ENCODE measurements at places on chromosomes 3 and 15.
A peak's percentile ranks its signal among the peaks of the same experiment; 100 is the strongest.

- no peak for DNase-seq
Measured at GRCh38 chr15:60316961-60317360, 80.8 kb downstream of the ANXA2 start.

DNA sequence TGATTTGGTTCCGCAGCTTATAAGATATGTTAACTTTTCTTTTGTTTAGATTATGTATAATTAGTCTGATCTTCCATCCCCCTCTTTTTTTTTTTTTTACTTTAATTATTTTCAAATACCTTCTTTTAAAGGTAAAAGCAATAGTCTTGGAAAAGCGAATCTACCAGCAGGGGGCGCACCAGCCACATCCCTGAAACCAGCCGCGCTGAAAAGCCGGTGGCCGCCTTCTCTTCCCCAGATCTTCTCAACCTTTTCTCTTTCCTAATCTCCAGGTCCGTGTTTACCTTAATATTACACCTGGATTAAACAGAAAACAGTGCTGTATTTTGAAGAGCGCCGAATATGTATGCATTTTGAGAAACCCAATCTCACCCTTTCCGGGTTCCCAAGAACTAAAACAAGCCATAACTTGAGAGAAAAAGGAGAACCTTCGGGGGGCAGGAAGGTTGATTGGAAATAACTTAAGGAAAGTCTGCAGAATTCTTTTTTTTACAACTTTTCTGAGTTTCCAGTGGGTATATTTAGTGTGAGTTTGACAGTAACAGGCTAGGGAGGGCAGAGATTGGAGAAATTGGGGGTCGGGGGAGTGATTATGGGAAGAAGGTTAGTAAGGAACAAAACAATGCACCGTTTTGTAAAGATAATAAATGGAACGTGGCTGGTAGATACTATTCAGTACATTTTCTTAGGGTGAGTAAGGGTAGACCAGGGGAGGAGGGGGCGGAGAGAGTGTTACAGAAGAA lies 2.0 kb upstream of the SOX2 start:
- peak; percentile 57 for DNase-seq

DNA sequence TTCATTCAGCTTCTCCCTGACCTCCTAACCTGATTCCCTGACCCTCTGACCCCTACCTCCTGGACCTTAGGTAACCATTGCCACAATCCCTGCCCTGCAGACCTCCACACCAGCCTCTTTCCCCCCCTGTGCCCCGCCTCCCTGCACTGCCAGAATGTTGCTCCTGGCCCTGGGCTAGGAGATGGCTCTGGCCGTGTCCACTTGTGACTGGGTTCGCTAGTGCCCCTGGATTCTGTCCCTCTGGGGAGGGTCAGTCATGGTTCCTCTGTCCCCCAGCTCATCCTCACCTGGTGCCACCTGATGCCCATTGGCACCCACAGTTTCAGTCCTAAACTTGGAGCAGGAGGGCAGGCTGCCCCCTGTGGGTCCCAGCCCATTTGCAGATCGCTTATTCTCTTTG lies 56.2 kb upstream of the PRR23E start:
- no peak for DNase-seq

- no peak for DNase-seq
Measured at GRCh38 chr3:156522673-156523072, 32.2 kb downstream of the SSR3 start.

DNA sequence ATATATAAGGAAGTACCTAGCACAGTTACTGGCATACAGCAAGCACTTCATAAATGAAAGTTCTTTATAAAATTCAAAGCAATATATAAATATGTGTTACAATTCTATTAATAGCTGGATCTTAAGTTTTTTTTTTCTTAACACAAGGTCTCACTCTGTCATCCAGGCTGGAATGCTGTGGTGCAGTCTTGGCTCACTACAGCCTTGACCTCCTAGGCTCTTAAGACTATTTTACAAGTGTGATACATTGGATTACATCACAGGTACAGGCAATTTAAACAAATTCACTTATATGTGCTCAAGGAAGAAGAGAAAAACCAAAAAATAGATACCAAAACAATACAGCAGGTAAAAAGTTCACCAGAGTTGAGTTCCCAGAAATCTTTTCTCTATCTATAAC lies 60.6 kb downstream of the ZNF280D start:
- DNase-seq, result no peak

DNA sequence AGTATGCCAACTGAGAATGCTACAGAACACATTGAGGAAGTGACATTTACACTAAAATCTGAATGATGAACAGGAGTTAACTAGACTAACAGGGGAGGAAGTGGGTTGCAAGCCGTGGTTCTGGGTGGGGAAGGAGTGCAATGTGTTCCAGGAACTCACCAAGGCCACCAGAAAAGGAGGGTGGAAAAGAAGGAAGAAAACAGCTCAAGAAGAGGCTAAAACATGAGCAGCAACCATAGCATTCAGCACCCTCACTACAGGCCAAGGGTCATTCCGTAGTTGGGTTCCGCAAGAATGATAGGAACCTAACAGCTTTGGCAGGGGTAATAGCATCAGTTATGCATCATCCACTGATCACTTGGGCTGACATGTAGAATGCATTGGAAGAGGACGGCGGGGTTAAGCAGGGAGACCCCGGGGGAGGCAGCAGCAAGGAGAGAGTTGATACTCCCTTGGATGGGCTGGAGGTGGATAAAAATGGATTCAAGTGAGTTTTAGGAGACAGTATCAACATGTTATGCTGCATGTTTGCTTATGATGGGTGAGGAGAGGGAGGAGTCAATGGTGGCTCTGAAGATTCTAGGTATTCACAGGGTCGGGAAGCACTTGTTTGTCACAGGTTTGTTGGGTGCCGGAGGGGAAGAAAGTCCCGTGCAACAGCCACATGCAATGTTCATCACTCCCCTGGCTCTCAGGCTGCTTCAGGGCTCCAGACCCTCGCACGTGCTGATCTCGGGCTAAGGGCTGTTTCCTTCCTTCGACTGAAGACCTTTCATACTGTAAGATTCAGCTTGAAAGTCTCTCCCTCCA lies 53.2 kb downstream of the LIPC start:
- peak; percentile 35 for DNase-seq

DNA sequence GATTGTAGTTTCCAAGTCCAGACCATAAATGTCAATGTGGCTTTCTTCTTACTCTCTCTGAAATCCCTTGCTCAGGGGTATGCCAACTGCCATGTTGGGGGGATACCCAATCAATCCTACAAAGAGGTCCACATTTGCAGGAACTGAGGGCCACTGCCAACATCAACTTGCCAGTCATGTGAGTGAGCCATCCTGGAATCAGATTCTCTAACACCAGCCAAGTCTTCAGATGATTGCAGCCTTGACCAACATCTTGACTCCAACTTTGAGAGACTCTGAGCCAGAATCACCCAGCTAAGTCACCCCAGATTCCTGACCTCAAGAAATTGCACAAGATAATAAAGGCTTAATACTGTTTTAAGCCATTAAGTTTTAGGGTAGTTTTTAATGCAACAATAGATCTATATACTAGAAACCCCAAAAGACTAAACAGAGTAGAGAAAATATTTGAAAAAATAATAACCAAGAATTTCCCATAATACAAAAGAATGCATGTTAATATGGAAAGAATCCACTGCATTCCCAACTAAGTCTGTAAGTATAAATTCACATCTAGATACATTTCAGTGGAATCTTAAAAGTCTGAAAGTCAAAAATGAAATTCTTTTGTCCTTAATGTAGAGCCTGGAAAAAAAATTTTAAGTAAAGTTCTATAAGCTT lies 22.4 kb downstream of the ISG20 start:
- no peak for DNase-seq

DNA sequence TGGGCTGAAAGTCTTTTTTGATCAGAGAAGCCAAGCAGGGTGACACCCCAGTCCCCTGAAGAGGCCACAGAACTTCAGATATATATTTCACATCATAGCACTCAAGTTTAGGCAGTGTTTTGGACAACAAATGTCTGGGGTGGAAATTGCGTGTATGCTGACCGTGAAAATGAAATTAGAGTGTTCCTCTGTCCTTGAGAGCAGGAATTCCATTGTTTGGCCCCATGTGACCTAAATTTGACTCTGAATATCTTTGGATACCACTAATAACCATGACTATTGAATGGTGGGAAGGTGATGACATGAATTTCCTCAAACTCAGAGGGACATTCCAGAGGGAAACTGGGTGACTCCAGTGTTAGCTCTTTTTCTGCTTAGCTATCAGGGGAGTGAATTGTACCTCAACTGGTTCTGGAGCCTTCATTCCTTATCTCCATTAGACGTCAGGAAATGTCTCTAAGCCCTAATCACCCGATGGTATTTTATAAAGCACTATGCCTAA lies 263.5 kb upstream of the RASGRP1 start:
- DNase-seq, result no peak

DNA sequence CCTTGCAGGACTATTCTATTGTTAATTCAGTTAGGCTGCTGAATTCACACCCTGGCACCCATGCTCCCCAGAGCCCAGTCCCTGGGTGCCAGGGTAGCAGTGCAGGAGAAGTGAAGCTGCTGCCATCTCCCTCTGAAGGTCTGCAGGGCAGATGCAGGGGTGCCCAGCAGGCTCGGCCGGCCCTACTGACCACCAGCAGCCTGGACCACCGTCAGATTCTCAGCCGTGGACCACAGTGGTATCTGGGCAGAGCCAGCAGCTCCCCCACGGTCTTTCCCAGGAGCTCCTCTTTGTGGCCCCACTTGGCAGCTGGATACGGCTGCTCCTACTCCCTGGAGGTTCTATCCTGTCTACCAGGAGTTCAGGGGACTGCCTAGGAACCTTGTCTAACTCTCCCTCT lies 46.8 kb downstream of the ALDH1L1 start:
- DNase-seq, result no peak

DNA sequence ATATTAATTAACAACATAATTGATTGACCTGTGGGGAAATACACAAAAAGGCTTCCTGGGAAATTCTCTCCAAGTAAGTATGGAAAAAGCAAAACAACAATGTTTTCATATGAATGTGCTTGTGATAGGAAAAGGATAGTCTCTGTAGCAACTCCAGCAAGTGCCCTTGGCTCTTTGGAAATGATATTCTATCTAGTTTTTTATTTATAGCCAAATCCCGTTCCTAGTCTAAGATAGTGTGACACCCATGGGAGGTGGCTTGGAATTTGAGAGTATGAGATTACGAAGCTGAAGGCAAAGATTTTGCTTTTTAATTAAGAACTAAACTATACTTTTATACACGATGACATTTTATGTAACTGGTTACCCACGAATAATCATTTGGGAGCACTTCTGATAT lies 119.9 kb downstream of the PDZRN3 start:
- DNase-seq, result no peak

DNA sequence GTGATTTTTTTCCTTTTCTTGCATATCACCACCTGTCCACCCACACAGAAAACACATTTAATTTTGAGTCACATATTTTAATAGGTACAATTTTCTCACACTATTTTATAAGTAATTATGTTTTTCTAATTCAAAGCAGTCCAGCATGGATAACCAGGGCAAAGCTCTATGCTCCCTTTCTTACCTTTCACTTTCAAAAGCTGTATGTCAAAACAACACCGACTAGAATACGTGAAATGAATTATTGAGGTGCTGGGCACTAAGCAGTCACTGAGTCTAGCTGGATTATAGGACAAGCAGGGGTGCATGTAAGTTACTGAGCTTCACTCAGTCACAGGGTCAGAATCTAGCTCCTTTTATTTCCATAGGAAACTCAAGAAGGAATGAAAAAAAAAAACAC lies 60.6 kb downstream of the LSAMP start:
- DNase-seq, result no peak

DNA sequence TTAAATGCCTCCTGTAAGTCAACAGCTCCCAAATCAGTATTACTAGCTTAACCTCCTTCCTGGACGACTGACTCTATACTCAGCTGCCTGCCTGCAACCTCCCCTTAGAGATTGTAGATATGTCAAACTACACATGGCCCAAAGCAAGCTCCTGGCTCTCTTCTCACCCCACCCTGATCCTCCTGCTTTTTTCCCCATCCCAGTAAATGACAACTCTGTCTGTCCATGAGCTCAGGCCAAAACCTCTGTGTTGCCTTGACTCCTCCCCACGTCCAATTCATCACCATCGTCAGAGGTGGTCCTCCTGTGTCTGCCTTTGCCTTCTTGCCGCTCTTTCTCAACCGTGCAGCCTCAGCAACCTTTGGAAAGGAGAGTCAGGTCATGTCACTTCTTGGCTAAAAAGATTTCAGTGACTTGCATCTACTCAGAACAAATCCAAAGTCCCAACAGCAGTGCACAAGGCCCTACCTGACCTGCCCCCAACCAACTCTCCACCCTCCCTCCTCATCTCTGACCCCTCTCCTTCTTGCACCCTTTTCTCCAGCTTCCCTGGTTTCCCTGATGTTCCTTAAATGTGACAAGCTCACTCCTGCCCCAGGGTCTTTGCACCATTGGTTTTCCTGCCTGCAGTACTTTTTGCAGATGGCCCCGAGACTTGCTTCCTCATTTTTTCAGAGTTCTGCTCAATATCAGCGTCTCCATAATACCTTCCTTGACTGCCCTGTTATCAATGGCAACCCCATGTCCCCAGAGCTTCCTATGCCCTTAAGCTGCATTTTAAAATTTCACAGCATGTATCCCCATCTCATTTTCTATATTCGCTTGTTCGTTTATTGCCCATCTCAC lies 52.8 kb downstream of the LSM3 start:
- DNase-seq, result no peak

DNA sequence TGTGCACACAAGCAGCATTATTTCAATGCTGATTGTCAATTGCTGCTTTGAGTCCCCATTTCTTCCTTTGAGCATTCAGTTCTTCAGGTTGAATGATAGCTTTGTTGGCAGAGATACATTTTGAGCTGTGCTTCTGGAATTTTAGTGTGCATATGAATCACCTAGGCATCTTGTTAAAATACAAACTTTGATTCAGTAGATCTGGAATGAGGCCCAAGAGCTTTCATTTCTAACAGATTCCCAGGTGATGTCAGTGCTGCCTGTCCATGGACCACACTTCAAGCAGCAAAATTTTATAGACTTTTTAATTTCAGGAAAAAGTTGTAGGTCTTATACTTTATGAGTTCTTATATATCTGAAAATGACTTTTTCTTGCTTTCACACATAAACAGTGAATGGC lies 131.1 kb downstream of the ADAMTSL3 start:
- no peak for DNase-seq

- no peak for DNase-seq
Measured at GRCh38 chr15:29141308-29142128, 128.1 kb downstream of the NSMCE3 start.

GRCh38 chr3:12629560-12629959 lies 34.4 kb downstream of the RAF1 start:
- no peak for DNase-seq

DNA sequence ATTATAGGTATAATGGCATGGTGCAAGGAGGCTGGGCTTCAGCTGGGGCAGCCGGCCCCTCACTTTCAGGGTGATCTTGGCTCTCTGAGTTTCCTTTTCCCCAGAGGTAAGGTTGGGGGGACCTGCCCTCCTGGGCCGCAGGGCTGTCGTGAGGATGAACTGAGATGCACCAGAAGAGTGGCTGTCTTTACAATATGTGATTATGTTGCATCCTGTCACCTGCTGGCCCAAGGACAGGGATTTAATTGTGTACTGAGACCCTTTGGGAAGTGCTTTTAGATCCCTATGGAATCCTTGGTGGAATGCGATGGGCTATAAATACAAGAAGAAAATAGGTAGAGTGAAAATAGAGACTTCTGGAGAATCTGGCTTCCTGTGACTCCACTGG lies 22.1 kb downstream of the ANAPC13 start:
- DNase-seq, result no peak

Measured in NK-92 treated with Interleukin-12 subunit alpha and Interleukin-12 subunit beta, amount 100 ng/mL, for 24 hours (cell line).